ENCODE measurements at places on chromosomes 2 and 18.

- peak; percentile 18 for DNase-seq
- H3K4me1 ChIP-seq = no peaks in the 10 kb centered on the region
- H3K36me3 ChIP-seq = no peaks in the 10 kb centered on the region
Observed at GRCh38 chr2:159998961-159999360, 63.5 kb downstream of the PLA2R1 start.

DNA sequence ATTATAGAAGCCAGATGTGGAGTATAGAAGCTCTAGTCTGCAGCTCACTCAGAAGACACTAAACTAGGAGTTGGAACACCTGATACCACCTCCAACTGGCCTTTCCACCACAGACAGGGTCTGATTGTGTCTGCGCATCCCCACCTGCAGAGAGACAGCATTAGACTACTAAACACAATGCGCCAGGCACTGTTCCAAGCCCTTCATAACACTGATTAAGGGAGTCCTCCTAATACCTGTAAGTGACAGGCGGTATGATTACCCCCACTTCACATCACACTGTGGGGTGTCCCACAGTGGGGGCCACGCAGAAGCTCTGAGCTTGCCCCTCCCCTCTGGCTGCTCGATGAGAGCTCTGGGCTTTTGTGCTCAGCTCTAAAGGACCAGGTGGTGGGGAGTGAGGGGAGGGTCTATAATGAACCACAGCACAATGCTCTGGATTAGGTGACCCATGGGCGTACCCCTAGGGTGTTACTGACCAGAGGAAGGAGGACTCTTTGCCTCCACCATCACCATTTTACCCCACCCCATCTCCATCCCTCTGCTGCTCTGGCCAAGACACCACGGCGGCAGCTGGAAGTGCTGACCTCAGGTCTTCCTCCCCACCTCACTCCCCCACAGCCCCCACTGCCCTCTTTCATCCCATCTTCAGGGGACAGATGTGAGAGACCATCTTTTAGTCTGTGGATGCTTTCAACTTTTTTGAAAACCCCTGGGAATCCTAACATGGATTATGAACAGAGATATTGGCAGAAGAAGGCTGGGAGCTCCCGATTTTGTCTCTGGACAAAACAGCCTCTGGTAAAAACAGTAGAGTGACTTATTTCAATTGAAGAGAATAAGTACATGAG is 145.1 kb downstream of the GFPT1 start:
- H3K36me3 ChIP-seq = no peaks in the 10 kb centered on the region
- no peaks in the 10 kb centered on the region for H3K4me1 ChIP-seq
- H3K27ac ChIP-seq = no peak overlapping the region
- H3K27me3 ChIP-seq = peaks cover 2% of the 10 kb centered on the region

DNA sequence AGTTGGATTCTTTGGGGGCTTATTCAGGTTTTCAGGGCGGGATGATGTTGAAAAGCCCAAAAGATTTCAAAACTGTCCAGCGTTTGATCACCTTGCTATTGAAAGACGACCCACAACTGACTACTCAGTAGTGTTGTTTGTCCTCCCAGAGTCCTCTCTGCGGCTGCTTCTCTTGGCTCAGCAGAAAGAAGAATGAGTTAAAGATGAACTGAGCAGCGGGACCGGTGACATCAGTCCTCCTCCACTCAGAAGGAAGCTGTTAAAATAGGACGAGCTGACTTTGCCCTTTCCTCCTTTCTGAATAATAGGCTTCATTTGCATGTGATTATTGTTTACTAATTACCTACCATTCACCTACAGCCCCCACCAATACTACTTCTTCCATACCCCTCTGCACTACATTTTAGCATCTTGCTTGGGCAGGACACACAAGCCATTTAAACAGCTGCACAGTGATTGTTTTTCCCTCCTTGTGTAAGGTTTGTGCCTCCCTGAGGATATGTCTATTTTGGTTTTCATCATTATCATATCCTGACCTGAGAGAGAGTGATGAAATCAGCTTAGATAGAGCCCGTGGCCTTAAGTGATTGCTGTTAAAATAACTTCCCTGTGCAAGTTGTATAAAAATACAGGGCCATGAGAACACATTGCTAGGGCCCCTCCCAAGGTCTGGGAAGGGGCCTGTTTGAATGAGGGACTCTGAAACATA is 261.8 kb downstream of the FHOD3 start:
- no peaks in the 10 kb centered on the region for H3K36me3 ChIP-seq
- no peak overlapping the region for H3K27ac ChIP-seq
- no peak for DNase-seq
- H3K27me3 ChIP-seq = peaks cover 4% of the 10 kb centered on the region

DNA sequence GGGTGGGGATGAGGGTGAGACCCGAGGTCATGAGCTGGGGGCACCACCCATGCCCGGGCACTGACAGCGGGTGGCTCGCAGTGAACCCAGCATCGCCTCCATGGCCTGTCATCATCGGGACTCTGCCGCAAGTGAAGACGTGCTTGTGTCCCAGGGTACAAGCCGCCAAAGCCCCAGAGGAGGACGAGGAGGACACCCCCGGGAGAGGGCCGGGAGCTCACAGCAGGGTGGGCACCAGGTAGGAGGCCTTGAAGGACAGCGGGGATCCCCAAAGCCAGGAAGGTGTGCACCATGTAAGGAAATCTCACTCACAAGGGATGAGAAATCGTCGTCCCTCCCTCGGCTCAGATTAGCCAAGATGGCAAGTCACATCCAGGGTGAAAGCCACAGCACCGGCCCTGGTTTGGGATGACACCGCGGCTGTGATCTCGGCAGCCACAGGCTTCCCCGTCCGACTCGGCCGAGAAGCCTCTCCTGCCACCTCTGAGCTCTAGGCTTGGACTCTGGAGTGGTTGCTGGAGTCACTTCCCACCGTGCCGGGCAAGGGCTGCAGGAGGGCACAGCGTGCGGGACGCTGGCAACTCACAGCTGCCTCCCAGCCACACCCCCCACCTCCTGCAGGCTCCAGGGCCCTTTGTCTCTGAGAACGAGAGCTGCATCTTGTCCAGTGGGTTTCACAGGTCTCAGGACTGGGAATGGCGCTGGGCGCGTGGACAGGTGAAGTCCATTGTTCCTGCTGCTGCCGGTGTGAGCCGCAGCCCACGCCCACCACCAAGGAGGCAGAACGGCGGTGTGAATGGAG is 81.6 kb upstream of the CTDP1 start:
- no peak for DNase-seq
- H3K27me3 ChIP-seq = no peaks in the 10 kb centered on the region
- H3K4me1 ChIP-seq = peaks cover 2% of the 10 kb centered on the region
- no peak overlapping the region for H3K27ac ChIP-seq
- no peaks in the 10 kb centered on the region for H3K36me3 ChIP-seq
- no peak overlapping the region for H3K4me3 ChIP-seq

GRCh38 chr2:177195194-177195593 is 17.4 kb upstream of the HNRNPA3 start:
- no peaks in the 10 kb centered on the region for H3K27me3 ChIP-seq
- H3K36me3 ChIP-seq = no peaks in the 10 kb centered on the region
- H3K27ac ChIP-seq = no peak overlapping the region

- H3K36me3 ChIP-seq = no peaks in the 10 kb centered on the region
- H3K4me1 ChIP-seq = no peaks in the 10 kb centered on the region
- no peak for DNase-seq
- no peaks in the 10 kb centered on the region for H3K27me3 ChIP-seq
- no peak overlapping the region for H3K4me3 ChIP-seq
Observed at GRCh38 chr2:4628998-4629501, 925.7 kb downstream of the DCDC2C start.

- no peaks in the 10 kb centered on the region for H3K36me3 ChIP-seq
- H3K27me3 ChIP-seq = peaks cover 39% of the 10 kb centered on the region
- DNase-seq = no peak
- H3K4me1 ChIP-seq = peaks cover 22% of the 10 kb centered on the region
- no peak overlapping the region for H3K27ac ChIP-seq
- H3K4me3 ChIP-seq = no peak overlapping the region
Observed at GRCh38 chr18:55585065-55585919, 2.7 kb downstream of the TCF4 start.

DNA sequence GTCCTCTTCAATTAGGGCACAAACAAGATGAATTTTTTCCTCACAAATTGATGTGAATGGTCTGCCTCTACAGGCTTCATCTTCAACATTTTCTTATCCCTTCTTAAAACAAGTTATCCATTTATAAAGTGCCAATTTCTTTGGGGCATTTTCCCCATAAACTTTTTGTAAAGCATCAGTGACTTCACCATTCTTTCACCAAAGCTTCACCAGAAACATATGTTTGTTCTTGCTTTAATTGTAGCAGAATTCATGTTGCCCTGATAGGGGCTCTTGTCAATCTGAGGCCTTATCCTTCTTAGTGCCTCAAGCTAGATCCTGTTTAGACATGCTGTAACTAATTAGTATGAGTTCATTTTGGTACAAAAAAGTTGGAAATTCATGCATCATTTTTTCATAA is 226.2 kb downstream of the TNS1 start:
- no peak overlapping the region for H3K27ac ChIP-seq
- DNase-seq = no peak
- no peaks in the 10 kb centered on the region for H3K27me3 ChIP-seq

DNA sequence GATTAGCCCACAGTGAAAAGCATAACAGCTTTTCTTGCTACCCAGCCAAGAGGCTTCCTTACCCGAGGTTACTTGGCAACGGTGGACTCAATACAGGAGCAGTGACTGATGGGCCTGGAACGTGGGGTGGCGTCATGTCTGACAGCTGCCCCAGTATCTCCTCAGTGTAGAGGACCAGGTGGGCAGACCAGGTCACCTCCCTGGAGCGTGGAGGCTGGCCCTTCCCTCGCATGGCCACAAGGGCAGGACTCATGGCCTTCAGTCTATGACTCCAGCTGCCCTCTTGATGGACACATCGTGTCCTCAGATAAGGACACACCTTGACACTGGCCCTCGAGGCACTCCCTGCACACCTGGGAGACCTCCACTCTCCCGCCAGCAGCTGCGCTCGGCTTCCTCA is 6.4 kb downstream of the ASPRV1 start:
- H3K4me3 ChIP-seq = no peak overlapping the region
- H3K27me3 ChIP-seq = no peaks in the 10 kb centered on the region
- H3K36me3 ChIP-seq = no peaks in the 10 kb centered on the region
- no peak overlapping the region for H3K27ac ChIP-seq
- H3K4me1 ChIP-seq = peaks cover 3% of the 10 kb centered on the region

DNA sequence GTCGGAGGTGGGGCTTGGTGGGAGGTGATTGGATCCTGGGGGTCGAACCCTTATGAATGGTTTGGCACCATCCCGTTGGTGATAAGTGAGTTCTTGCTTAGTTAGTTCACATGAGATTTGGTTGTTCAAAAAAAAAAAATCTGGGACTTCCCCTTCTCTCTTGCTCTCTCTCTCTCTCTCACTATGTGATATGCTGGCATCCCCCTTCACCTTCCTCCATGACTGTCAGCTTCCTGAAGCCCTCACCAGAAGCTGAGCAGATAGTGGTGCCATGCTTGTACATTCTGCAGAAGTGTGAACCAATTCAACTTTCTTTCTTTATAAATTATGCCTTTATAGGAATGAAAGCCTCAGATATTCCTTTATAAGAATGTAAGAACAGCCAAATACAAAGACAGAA is 269.7 kb upstream of the APCDD1 start:
- H3K27ac ChIP-seq = no peak overlapping the region
- H3K36me3 ChIP-seq = peaks cover 5% of the 10 kb centered on the region
- peaks cover 7% of the 10 kb centered on the region for H3K4me1 ChIP-seq
- no peak for DNase-seq
- no peak overlapping the region for H3K4me3 ChIP-seq
- no peaks in the 10 kb centered on the region for H3K27me3 ChIP-seq

DNA sequence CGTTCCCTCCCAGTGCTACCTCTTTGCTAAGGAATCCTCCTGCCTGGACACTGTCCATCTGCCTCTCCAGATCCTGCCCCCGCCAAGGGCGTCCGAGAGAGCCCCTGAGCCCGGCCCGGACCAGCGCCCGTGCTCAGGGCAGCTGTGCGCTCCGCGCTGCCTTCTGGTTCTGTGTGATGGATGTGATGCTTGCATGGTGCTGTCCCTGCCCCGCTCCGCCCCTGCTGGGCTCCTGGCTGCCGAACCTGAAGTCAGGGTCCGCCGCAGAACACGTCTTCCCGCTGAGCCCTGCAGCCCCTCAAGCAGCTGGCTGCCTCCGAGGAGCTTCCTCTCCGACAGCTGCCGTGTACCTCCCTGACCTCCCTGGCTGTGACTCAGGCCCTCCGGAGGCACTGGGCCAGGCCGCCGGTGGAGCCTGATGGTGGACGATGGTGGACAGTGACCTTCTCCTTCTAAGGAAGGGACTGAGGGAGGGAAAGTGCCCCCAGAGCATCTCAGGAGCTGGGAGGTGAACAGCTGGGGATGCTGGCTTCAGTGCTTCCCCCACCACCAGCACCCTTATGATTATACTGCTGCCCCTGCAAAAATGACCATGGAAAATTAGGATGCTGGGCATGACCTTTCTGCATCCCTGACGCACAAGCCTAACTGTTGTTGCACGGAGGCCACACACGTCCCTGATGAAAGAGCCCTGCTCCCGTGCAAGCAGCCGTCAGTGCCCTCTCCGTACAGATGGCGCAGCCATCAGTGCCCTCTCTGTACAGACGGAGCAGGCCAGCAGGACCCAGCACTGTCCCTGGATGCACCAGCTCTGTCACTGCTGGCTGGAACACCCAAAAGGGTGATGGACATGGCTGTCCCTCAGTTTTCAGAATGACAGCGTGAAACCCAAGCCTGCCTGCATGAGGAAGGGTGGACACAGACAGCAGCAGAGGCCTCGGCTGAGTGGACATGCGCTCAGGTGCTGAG is 99.3 kb downstream of the TPO start:
- H3K4me1 ChIP-seq = peaks cover 12% of the 10 kb centered on the region
- no peak overlapping the region for H3K27ac ChIP-seq
- no peak for DNase-seq

- no peaks in the 10 kb centered on the region for H3K36me3 ChIP-seq
- H3K4me3 ChIP-seq = no peak overlapping the region
- H3K27ac ChIP-seq = no peak overlapping the region
- no peaks in the 10 kb centered on the region for H3K4me1 ChIP-seq
Observed at GRCh38 chr2:69095305-69095704, 82.3 kb downstream of the ANTXR1 start.

GRCh38 chr18:78447211-78447610 is 532.4 kb upstream of the SALL3 start:
- no peak overlapping the region for H3K4me3 ChIP-seq
- no peak overlapping the region for H3K27ac ChIP-seq
- no peak for DNase-seq
- H3K36me3 ChIP-seq = no peaks in the 10 kb centered on the region

DNA sequence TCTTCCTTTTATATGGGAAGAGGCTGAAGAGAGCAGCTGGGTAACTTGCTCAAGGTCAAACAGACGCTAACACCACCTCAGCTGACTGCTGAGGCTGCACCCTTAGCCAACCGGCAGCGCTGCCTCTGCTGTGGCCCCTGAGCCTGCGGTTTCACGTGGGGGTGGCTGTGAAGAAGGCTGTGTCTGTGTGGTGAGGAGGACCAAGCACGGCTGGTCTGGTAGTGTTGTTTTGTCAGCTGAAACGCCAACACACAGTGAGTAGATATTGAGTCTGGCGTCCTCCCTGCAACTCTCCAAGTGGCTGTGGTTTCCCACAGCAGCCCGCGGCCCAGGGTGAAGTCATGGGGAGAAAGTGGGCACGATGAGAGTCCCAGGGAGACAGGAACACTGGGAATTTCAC is 69.6 kb downstream of the THNSL2 start:
- H3K27me3 ChIP-seq = no peaks in the 10 kb centered on the region
- H3K4me3 ChIP-seq = no peak overlapping the region
- DNase-seq = peak; percentile 30
- no peaks in the 10 kb centered on the region for H3K36me3 ChIP-seq
- H3K27ac ChIP-seq = no peak overlapping the region

- H3K4me3 ChIP-seq = no peak overlapping the region
- peaks cover 3% of the 10 kb centered on the region for H3K4me1 ChIP-seq
- DNase-seq = no peak
Observed at GRCh38 chr18:79227621-79228020, 158.4 kb downstream of the ATP9B start.

- H3K27me3 ChIP-seq = no peaks in the 10 kb centered on the region
- H3K36me3 ChIP-seq = peaks cover 14% of the 10 kb centered on the region
- H3K27ac ChIP-seq = peak overlapping the region; percentile 99
Observed at GRCh38 chr2:42359304-42359964, 1.6 kb downstream of the COX7A2L start.

GRCh38 chr2:195363496-195363895 is 293.5 kb upstream of the SLC39A10 start:
- no peak overlapping the region for H3K4me3 ChIP-seq
- no peak overlapping the region for H3K27ac ChIP-seq
